ENCODE measurements at places on chromosomes 2 and 18. TPM values are rescaled to one million over a fixed set of nuclear protein-coding genes. Genes with fewer than 3 reads are reported as not detected.

GRCh38 chr2:64237266-64237665, 93.0 kb upstream of the PELI1 start:
- DNase-seq = no peak

DNA sequence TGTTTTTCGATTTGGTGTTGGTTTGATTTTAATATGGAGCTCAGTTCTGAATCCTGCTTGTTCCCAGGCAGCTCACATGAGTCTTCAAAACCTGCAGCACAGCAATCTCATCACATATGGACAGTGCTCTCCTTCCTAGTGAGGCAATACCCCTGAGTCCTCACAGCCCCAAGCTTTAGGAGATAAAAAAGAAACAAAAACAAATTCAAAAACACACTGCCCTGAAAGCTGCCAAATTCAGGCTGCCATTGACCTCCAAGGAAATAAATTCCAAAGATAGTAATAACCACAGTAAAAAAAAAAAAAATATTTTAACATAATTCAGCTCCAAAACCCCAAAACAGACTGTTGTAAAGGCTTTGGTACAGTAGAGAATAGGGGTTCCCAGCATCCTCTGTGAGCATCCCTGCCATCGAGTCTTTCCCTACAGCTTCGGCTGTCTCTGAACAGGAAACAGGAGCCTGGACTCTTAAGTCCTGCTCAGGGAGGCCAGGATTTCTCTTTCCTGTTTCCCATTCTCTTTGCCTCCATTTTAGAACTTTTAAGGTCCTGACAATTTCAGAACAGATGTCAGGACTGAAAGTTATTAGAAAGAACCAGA, 14.7 kb upstream of the SP3 start:
- no peak for DNase-seq

DNA sequence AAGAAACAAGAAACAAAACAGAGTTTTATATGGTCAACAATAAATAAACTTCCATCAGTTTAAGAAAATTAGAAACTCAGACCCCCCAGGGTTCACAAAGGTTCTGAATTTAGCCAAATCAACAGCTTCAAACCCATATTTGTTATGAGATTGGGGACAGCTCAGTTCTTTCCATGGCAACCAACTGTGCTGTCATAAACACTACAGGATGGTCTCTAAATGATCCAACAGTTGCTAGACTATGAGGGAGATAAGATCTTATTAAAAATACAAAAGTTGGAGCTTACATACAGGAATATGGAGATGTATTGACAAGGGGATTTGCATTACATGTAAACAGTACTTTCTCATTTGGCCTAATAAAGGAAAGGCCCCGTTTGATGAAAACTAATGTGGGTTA, 154.6 kb upstream of the CTAGE1 start:
- no peak for DNase-seq

GRCh38 chr18:65365245-65365980, 385.4 kb upstream of the CDH7 start:
- no peak for DNase-seq

DNA sequence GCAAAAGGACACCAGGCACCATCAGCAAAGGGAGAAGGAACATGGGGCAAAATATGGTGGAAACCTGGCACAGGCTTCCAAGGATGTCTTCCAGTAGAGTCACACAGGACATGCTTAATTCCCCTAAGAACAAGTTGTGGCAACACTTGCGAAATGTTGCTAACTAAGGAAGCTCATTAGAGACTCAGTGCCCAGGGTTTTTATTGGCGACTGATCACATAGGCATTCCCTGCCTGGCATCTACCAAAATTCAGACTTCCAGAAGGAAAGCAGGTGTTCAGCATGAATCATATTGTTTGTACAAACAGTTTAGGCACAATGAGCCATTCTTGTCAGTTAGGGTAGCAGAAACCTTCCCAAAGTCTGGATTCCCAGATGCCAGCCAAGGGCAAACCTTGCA, 25.7 kb downstream of the SLC4A1AP start:
- DNase-seq = no peak

GRCh38 chr2:119142824-119143223, 15.7 kb downstream of the C1QL2 start:
- DNase-seq = no peak

GRCh38 chr2:236237468-236238190, 26.6 kb downstream of the ASB18 start:
- peak; percentile 56 for DNase-seq

DNA sequence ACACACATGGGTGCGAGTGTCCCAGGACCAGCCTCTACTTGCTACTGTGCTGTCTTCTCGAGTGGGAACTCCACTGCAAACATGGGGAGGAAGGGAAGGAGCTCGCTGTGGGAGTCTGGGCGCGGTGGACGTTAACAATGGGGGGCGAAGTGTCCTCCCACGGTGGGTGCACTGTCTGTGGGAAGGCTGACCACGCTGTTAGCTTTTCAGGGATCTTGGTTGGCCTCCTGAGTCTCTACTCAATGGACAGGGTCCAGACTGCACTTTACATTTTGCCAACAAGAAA, 146.7 kb downstream of the MBP start:
- no peak for DNase-seq

DNA sequence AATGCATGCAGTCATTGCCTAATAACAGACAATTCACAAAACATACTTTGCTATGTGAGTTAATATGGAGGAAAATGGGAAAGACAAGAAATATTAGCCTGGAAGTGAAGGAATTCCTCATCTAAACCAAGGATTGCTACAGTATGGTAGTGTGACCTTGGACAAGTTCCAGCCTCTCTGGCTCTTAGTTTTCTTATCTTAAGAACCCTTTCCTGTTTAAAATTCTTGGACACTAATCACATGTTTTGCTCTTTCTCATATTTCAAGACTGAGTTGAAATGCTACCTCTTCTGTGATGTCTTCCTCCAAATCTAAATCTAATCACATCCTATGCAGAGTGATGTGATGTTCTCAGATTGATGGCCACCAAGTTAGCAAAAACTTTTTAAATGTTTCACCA, 20.8 kb upstream of the ADAM23 start:
- no peak for DNase-seq

DNA sequence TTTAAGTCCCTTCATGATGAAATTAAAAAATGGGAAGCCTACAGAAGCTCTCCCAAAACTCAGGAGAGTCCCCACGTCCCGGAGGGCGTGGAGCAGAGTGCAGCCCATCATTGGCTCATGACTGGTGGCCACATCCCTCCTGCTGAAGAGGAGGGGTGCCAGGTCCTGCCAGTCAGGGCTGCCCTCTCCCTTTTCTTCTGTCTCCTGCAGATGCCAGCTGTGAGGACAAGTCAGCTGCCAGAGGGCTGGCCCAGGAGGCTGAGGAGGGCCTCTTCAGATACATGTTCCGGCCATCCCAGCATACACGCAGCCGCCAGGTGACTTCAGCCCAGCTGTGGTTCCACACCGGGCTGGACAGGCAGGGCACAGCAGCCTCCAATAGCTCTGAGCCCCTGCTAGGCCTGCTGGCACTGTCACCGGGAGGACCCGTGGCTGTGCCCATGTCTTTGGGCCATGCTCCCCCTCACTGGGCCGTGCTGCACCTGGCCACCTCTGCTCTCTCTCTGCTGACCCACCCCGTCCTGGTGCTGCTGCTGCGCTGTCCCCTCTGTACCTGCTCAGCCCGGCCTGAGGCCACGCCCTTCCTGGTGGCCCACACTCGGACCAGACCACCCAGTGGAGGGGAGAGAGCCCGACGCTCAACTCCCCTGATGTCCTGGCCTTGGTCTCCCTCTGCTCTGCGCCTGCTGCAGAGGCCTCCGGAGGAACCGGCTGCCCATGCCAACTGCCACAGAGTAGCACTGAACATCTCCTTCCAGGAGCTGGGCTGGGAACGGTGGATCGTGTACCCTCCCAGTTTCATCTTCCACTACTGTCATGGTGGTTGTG, 2.6 kb downstream of the INHA start:
- no peak for DNase-seq

- DNase-seq = no peak
These were observed 123.2 kb downstream of the OLA1 start for GRCh38 chr2:174125090-174125489.

DNA sequence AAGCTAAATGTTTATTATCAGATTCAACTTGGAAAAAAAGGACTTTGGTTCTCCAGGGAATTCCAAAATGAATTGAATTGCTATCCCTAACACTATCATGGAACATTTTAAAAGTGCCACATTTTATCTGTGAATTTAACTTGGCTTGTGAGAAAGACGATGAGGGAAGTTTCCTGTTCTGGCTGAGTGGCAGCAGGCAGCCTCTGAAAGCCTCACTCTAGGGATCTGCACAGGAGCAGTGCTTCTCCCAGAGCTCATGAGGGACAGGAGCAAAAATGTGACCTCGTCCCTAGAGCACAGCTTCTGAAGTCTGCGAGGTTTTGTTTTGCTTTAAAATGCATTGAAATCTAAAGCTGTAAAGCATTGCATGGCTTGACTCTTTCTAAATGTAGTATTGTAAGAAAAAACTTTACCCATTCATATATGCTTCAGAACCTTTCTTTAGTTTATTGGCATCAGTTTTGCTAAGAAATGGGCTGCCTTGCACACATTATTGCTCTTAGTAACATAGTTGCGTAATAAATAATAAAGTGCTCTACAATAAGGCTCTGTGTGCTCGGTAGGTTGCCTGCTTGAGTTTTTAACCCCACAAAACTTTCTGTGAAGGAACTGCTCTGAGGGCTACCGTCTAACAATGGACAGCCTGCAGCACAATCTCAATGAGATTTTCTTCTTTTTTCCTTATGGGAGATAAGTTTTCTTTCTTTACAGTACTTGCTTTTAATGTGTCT, 136.2 kb upstream of the CDCA7 start:
- peak; percentile 69 for DNase-seq

- no peak for DNase-seq
These were observed 16.2 kb downstream of the MSH6 start for GRCh38 chr2:47799031-47799609.

Gene CCDC141
- 128 TPM for total RNA-seq

Gene CAMKMT
- 5.4 TPM for total RNA-seq

Gene ZAP70
- total RNA-seq = 1.2 TPM

Gene ERBB4
- total RNA-seq = 29.2 TPM

Gene GCG
- not detected for total RNA-seq

Gene MARCHF4
- not detected for total RNA-seq

Gene PTPRN
- 0.25 TPM for total RNA-seq

Gene FAM110C
- total RNA-seq = 6.9 TPM
